Skin of body (tissue), 3 donors: ENCODE measurements at places on chromosomes 16 and 17. TPM values are rescaled to one million over a fixed set of nuclear protein-coding genes. Genes with fewer than 3 reads are reported as not detected.

The HEXIM1 gene
- total RNA-seq, result 21.8 TPM

GRCh38 chr17:50426472-50426782 lies 409 bp downstream of the ACSF2 start:
- DNase-seq, result no peak

- no peak for DNase-seq
Measured at GRCh38 chr17:17217995-17218394, 11.9 kb upstream of the PLD6 start.

- no peak for DNase-seq
Measured at GRCh38 chr16:10200637-10201586, 18.7 kb upstream of the GRIN2A start.

GRCh38 chr16:13401641-13402040 lies 500.2 kb downstream of the SHISA9 start:
- DNase-seq, result no peak

- no peak for DNase-seq
Measured at GRCh38 chr17:79626156-79626890, 15.5 kb upstream of the RBFOX3 start.

DNA sequence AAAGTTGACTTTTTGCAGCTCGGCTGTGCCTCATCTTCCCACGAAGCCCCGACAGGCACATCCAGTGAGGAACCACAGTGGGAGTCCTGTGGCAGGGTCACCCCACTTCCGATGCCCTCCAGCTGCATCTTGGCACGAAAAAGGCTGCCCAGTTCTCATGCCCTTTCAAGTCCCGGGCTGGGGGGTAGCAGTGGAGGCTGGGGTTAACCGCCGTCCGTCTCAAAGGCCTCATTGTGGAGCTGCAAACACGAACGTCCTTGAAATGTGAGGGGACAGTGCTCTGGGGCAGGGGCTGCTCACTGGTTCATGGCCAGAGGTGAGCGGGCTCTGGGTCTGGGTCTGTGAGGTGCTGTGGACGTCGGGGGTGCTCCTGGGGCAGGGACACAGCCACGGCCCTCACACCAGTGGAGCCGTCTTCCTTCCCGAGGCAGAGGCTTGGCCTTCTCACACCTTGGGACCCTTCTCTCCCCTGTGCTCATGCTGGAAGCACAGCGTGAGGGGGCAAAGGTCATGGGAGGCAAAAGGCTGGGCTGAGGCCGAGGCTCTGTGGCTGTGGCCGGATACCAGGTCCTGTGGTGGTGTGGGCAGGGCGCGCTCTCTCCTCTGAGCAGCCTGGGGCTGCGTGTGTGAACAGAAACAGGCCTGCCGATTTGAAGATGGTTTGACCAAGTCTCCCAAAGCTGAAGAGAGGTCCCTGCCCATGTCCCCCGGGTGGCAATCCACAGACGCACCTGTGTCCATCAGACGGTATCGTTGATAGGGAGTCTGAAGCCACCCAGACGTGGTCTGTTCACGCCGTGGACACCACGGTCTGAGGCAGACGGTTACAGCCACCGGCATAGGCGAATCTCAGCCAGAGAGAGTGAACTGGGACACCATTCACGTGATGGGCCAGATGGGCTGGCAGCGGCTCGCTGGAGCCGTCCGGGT lies 3.1 kb upstream of the MC1R start:
- peak; percentile 25 for DNase-seq

DNA sequence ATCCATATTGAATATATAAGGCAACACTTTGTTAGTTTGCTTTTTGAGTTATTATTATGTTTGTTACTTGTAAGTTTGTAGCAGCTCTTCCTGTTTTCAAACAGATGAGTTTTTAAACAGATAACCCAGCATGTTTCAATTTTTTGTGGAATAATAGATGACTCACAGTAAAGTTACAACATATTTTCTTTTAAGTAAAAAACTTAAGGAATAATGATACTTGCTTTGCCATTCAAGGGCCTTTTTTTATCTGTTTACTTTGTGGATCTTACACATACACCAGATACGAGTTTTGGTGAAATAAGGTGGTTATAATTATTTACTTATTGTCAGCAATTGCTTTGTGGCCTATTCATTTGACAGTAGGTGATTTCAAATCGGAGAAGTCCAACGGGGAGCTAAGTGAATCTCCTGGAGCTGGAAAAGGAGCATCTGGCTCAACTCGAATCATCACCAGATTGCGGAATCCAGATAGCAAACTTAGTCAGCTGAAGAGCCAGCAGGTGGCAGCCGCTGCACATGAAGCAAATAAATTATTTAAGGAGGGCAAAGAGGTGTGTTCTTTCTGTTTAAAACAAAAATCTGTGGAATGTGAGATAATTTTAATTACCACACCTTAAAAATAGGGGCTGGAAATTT lies 66.3 kb downstream of the BPTF start:
- no peak for DNase-seq

DNA sequence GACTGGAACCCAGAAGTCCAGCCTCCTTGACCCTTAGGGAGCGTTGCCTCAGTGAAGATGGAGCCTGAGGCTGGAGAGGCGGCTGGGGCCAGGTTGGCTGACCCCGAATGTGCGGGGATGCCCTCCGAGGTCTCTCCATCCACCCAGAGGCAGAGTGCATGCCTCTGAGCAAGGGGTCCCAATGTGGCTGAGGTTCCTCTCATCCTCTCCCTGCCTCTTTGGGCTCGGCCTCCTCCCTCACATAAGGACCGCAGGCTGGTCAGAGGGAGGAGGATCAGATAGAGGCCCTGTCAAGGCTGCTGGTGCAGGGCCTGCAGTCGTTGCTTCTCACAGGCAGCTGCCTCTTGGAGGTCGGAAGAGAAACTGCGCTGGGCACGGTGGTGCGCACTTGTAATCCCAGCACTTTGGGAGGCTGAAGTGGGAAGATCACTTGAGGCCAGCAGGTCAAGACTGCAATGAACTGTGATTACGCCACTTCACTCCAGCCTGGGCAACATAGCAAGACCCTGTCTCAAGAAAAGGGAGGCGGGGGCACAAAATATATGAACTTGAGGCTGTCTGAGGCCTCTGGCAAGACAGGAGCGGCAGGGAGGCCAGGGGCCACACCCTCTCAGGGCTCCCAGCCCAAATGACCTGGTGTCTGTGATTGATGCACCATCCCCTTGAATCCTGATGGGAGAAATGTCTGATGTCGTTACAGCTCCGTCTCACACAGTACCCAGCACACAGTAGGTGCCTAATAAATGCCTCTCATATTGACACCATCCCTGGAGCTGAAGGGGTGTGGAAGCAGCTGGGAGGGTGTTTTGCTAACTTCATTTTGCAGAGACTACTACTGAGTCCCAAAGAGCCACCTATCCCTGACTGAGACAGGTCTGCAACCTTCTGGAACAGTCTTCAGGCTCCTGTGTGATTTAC lies 220.1 kb upstream of the GSE1 start:
- DNase-seq, result no peak

DNA sequence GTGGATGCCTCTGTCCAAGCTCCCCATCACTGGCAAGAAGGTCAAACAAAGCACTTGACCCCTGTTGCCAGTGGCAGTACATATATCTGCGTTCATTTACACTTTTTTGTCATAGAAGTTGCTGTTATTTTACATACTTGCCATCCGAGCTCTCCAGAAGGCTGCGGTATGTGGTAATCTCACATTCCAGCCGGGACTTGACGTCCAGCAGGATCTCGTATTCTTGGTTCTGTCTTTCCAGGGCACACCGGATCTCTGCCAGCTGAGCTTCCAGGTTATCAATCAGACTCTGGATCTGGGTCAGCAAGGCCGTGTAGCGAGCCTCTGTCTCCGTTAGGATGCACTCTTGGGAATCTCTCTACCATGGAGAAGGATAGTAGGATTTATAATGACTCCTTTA lies 6.6 kb downstream of the KRT39 start:
- no peak for DNase-seq

The TERB1 gene
- 0.10 TPM for total RNA-seq

GRCh38 chr16:21179126-21179982 lies 20.9 kb downstream of the LDAF1 start:
- no peak for DNase-seq

DNA sequence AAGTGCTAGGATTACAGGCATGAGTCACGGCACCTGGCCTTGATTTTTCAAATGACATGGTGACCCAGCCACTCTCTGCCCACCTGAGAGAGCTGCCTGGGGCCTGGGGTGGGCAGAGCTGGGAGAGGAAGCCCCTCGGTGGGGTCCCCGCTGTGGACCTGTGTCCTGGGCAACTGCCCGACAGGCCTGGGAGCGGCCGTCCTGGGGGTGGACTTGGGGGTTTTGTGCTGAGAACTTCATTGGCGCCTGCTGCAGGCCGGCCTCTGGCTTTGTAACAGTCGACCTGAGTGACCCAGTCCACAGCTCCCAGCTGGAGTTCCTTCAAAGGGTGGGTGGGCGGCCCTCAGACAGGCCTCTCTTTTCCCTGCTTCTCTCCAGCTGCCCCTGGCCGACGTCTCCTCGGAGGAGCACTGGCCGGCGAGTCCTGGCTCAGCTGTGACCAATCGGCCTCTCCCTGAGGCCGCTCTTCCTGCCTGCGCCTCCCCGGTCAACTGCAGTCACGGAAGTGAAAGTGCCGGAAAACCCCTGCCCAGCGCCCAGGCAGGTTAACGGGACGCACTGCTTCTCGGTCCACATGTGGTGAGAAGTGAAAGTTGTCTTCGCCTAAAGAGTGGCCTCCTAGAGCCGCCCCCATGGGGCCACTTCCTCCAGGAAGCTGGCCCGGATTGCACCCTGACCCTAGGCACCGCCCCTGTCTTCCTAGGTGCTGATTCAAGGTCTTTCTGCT lies 5.5 kb downstream of the CBFA2T3 start:
- DNase-seq, result no peak

The CD7 gene
- 0.30 TPM for total RNA-seq

- no peak for DNase-seq
Measured at GRCh38 chr16:1713331-1713730, 7.3 kb downstream of the MAPK8IP3 start.

The ERN2 gene
- not detected for total RNA-seq

The ASGR1 gene
- 3.7 TPM for total RNA-seq

GRCh38 chr17:1767358-1767757 lies 5.5 kb downstream of the SERPINF1 start:
- DNase-seq, result no peak

DNA sequence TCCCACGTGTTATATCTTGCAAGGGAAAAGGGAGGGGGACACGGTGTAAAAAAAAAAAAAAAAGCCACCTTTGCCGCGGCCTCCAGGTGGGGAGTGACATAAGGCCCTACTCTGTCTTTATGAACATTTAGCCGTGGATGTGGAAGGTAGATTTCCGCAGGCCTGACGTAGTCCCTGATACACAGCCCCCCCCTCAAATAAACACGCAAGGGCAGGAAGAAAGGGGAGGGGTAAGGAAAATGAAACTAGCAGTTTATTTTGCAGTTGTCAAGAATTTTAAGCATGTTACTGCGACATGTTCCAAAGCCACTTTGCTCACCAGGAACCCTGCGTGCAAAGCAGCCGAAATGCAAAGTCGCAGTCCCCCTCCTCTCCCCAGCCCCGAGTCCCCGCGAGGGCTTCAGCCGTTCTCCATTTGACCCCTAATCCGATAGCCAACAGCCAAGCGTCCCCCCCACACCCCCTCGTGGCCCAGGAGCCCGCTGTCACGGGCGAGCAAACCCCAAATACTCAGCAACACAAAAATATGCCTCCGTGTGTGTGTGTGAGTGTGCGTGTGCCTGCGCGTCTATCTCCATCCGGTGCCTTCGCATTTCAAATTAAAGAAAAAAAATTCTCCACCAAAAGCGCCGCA lies 1.2 kb downstream of the CBX4 start:
- no peak for DNase-seq
